ENCODE measurements at places on chromosomes 2 and 18. TPM values are rescaled to one million over a fixed set of nuclear protein-coding genes. Genes with fewer than 3 reads are reported as not detected.

UGT1A3 gene
- polyA plus RNA-seq = not detected

FABP1 gene
- not detected for polyA plus RNA-seq

MYCN gene
- polyA plus RNA-seq = not detected

TSGA10 gene
- polyA plus RNA-seq = 1.4 TPM

FTCDNL1 gene
- 0.10 TPM for polyA plus RNA-seq

DNA sequence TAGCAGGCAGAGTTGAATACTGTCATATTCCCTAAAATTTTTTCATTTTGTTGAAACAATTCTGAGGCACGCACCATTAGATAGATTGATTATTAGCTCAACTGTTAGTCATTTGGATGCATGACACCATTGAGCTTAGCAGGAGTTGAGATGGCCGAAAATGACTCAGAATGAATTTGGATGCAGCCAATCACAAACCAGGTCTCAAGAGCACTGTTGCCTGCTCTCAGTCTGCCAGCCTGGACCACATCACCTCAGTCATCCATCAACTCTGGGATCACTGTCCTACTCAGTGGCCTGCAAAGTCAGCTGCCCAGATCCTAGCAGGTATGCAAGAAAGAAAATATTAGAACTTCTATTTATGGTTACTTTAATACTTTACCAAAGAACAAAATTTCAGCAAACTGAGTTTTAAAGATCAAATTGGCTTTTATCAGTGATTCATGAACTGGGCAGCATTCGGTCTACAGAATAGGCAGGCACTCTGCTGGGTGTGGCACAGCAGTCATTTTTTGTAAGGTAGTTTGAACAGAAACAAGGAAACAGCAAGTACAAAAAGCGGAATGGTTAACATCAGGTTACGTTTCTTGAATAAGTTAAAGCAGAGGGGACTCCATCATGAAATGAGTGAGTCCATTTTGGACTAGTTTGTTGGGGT is 152.7 kb upstream of the ARHGAP28 start:
- DNase-seq = no peak
